Midbrain (tissue), 1 donor: ENCODE measurements at places on chromosomes 4 and X.

- DNase-seq, result peak; percentile 57
These were observed 1.2 kb downstream of the PNPLA4 start for GRCh38 chrX:7925867-7926472.

DNA sequence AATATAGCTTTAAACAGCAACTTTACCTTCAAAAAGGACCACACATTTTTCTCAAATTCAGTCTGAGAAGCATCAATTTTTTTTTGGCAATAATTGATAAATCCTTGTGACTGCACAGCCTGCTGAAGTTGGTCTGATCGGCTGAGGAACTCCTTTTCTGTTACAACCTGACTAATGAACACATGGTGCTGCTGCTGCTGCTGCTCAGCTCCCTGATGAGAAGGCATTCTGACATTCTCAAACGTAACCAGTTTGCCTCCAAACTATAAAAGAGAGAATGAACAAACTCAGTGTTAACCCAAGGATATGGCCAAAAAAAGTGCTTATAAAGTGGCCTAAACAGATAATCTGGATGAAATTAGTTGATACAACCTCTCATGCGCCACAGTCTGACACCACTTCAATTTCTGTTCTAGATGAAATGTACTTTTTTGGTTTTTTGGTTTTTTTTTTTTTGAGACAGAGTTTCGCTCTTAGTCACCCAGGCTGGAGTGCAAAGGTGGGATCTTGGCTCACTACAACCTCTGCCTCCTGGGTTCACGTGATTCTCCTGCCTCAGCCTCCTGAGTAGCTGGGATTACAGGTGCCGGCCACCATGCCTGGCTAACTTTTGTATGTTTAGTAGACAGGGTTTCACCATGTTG, 26.5 kb downstream of the SEC31A start:
- DNase-seq, result no peak

DNA sequence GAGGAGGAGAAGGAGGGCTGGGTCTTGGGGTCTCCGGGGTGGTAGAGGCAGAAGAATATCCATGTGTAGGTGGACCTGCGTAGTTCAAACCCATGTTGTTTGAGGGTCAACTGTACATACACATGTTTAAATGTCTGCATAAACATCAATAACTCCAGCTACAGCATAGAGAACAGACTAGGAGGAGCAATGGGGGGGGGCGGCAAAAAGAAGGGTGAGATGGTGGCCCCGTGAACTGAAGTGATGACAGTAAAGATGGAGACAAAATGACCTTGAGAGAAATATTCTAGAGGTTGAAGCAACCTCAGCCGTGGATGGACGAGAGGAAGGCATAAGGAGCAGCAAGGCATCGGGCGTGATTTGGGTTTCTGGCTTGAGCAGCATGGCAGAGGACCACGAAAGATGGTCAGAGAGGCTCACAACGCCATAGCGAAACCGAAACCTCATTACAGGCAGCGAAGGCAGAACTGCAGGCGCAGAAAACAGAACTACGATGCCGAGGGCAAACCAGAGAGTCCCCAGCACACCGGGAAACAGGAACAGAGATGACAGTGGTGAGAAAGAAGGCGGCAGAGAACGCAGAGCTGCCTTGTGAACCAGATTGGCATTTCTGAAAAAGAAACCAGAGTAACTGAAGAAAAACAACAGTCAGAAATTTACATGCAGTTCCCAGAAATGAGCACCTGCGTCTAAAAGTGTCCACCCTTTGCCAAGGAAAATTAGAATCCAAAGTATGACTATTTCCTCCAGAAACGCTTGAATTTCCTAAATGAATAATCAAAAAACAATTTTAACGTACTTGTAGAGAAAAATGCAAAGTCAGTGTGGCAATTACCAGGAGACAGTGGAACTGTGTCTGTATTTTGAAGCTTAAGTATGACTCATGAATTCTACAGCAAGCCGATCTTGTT, 50.3 kb upstream of the ENPP6 start:
- no peak for DNase-seq

GRCh38 chr4:71136071-71136470, 142.6 kb downstream of the DCK start:
- DNase-seq, result no peak

- peak; percentile 65 for DNase-seq
These were observed 348.6 kb downstream of the PTTG2 start for GRCh38 chr4:38308728-38309311.

DNA sequence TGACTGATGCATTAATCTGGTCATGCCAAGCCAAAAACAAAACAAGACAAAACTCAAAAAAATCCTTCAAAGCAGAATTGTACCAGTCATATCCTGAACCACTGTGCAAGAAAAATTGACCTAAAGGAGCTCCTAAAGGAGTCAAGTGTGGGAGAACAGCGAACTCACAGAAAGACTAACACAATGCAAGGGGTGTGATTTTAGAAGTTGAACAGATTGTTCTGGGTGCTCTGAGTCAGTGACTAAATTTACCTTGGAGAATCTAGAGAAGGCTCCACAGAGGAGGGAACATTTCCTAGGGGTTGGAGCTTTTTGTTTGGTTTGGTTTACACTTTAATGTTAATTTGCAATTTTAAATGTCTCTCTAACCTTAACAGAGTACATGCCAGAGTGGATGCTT, 48.9 kb upstream of the PHF8 start:
- DNase-seq, result no peak

- no peak for DNase-seq
These were observed 9.3 kb downstream of the CETN2 start for GRCh38 chrX:152821145-152821765.

GRCh38 chr4:108560616-108561015, 59.8 kb upstream of the RPL34 start:
- DNase-seq, result no peak

DNA sequence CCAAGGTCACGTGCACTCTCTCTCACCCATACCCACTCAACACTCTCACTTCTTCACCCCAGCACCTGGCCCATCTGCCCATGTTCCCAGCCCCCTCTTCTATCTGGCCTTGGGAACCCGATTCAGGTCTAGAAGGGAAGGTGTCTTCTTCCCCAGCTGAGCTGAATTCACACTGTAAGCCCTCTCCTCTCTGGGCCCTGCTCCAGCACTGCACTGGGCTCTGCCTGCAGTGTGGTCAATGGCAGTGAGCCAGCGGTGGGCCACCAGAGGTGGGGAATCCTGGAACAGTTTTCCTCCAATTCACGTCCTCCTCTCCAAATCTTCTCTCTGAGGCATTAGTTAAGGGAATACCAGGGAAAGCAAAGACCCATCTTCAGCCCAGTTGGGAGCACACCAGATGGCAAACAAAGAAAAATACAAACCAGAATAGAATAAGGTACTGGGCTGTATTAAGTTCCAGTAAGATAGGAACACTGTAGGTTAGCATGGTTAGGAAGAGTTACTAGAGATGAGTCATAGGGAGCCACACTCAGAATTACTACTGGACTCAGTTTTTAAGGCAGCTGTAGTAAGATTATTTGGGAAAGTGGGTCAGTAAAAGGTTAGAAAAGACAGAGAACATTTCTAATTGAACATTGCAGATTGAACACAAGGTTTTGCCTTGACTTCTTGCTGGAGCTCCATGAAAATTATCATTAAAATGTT, 5.0 kb downstream of the AWAT2 start:
- DNase-seq, result no peak

- no peak for DNase-seq
These were observed 84.0 kb downstream of the NHSL2 start for GRCh38 chrX:71994601-71995000.

GRCh38 chr4:30434656-30435055, 285.5 kb upstream of the PCDH7 start:
- no peak for DNase-seq

DNA sequence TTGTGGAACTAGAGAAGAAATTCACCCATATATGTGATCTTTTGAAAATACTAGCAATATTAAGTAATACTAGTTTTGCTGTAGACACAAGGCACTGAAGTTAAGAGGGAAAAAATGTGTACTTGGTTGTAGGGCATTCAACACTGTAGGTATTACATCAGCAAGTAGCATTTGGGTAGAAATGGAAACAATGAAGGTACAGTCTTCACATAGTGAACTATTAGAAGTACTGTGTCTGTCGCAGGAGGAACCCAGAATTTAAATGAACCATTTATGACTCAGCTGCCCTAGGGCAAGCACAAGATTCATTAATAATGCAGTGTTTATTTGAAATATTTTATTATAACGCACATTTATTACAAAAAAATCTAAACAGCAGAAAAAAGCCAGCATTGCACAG, 572.7 kb upstream of the TENM3 start:
- DNase-seq, result no peak

DNA sequence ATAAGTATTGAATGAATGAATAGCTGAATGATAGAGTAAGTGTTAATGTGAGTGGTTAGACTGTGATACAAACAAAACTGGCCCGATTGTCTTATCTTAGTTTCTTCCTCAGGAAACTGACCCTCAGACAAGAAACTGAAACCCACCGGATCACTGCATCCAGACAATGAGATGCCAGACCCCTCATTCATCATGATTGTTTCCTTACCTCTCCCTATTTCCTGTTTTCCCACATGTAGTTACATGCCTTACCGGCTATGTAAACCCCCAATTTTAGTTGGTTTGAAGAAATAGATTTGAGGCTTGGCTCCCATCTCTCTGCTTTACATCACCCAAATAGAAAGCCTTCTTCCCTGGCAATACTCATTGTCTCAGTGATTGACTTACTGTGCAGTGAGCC, 218.9 kb upstream of the PPP1R2C start:
- DNase-seq, result no peak

GRCh38 chr4:77432717-77433417, 172.8 kb upstream of the CXCL13 start:
- no peak for DNase-seq

GRCh38 chr4:28774344-28774743, 1913.7 kb downstream of the STIM2 start:
- DNase-seq, result no peak

- DNase-seq, result no peak
These were observed 1.5 kb downstream of the CFAP97 start for GRCh38 chr4:185201977-185202962.

GRCh38 chr4:31236020-31236638, 516.0 kb downstream of the PCDH7 start:
- peak; percentile 55 for DNase-seq

GRCh38 chr4:10730019-10730418, 45.5 kb upstream of the CLNK start:
- no peak for DNase-seq
